ENCODE measurements at places on chromosomes 4 and X.

GRCh38 chrX:95145848-95146490, 1472.0 kb downstream of the FAM133A start:
- no peak for DNase-seq

DNA sequence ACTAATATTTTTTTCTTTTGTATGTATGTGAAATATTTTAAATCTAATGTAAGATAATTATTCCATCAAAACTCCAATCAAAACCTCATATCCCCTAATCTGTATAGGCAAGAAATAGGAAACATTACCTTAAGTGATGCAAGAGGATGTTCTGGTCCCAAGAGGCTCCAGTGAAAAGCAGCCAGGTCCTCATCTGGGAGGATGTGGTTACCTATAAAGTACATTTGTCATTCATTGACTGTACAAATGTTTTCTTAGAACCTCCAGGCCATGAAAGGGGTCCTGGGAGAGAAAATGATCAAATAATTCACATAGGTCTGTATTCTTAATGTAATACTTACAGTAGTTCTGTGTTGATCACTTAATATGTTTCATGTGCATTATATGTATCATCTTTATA, 25.5 kb downstream of the FAM120C start:
- no peak for DNase-seq

DNA sequence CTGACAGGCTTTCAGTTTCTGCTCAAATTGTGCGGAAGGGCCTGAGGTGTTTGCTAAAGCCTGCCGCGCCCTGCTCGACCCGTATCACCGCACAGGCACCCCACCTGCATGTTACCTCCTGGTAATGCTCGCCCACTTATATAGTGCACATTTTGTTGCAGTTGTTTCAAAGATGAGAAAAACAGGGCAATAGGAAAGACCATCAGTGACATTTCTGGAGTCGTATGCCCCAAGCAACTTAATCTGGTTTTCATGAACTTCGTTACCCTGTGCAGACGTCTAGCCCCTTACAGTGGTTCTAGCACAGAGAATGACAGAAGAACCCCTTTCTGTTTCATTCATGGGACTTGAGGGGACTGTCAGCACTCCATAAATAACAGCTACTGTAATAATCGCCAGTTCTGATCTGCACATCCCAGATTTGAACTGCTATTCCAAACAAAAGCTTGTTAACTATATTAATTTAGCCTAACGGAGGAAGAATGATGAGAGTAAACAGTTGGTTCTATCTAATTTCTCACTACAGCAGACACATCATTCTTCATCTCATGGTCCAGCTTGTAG, 940 bp upstream of the DCTD start:
- DNase-seq = no peak

DNA sequence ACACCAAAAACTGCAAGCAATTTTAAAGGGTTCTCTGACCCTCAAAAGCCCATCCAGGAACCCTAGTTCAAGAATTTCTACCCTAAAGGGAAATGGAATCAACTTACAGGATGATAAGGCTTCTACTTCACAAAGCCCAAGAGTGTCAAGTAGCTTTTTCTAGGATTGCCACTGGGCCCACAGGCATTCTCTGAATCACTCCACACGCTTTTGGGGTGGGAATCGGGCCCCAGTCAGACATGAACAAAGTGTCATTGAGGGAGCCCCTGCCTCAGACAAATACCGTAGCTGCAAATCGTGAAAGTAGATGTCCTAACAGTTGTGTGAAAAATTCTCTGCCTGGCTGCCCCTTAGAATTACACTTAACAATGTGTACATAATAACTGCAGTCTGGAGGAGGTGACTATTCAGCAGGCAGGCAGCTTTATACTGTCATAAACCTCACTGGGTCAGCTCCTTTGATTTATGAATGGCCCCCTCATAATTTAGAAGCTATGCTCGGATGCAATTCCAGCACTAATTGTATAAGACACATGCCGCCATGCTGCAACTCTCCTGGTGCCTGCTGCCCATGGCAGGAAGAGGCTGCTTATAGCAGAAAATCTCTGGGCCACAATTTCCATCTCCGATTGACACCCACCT, 36.7 kb downstream of the CHRDL1 start:
- no peak for DNase-seq

DNA sequence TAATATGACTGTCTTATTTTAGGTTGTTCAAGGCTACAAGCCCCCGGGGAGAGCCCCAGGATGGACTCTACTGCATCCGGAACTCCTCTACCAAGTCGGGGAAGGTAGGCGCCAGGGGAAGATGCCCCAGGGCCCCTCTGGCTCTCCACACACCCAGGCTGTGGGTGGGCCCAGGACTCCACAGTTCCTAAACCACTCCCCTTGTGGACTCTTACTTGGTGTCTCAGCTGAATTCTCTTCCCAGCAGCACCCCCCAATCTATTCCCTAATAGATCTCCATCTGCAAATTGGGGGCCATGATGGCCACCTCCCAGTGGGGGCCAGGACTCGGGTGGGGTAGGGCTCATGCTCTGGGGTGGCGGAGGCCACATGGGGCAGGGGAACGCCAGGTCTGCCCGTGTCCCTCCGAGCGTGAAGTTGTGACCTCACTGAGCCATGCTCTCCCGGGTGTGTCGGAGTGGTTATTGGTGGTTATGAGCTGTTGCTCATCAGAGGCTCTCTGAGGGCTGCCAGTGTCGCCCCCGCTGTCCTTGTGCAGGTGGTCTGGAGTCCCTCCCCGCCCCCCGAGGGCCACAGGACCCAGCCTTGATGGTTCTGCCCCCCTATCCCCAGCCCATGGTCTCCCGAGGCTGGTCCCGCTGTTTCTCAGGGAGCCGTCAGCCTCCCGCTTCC, 11.2 kb upstream of the ADD1 start:
- no peak for DNase-seq

GRCh38 chr4:9949573-9949972, 71.7 kb downstream of the SLC2A9 start:
- no peak for DNase-seq

DNA sequence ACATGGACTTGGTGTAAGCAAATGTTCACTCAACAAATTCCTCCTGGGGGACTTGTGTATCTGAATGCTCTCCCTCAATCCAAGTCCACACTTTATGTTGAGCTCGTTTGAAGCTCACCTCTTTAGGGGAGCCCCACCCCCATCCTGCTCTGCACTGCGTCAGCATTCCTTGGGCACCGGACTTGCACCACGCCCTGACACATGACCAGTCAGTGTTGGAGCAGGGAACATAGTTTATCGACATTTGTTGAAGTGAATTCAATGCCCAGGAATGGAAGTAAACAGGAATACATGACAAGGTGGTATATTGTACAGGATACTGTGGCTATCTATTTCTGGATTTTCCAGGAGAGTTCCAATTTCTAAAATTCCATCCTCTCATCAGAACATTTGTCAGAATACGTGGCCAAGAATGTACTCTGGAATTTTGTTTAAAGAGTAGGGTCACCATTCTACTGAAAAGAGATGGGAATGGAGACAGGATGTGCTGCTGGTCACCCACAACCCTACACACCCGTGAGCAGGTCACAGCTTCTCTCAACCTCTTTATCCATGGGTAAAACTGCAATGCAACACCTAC, 60.0 kb upstream of the LNX1 start:
- no peak for DNase-seq

- no peak for DNase-seq
Observed at GRCh38 chr4:114807357-114807756, 208.8 kb downstream of the UGT8 start.

- no peak for DNase-seq
Observed at GRCh38 chrX:25191403-25191802, 175.6 kb upstream of the ARX start.

DNA sequence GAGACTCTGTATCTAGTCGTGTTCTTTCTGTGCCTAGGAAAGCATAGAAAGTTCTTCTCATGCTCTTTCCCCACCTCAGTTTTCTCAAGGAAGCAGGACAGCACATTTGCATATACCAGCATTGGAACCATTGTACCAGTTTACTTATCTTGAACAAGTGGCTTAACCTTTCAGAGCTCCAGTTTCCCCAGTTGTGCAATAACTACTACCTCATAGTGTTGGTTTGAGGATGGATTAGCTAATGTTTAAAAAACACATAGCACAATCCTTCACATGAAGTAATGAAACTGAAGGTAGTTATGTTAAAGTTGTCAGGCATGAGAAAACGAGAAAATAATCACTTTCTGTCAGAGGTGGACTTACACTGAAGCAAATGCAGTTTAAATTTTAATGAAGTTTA, 92.2 kb upstream of the H2AZ1 start:
- no peak for DNase-seq

DNA sequence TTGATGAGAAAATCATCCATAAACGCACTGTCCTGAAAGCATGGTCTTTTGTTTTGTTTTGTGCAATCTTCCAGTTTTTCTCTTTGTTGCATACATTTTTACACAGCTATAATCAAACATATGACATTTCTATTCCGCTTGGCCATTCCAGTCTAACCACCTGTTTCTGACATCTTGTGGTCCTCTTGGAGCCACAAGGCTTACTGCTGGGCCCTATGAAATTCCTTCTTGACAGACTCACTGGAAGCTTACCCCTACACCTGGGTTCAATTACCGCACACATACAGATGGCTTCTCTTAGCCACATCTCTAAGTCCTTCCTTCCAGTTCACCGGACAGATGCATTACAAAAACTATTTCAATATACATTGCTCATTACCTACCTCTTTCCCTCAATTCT, 72.4 kb downstream of the PAPSS1 start:
- peak; percentile 73 for DNase-seq

DNA sequence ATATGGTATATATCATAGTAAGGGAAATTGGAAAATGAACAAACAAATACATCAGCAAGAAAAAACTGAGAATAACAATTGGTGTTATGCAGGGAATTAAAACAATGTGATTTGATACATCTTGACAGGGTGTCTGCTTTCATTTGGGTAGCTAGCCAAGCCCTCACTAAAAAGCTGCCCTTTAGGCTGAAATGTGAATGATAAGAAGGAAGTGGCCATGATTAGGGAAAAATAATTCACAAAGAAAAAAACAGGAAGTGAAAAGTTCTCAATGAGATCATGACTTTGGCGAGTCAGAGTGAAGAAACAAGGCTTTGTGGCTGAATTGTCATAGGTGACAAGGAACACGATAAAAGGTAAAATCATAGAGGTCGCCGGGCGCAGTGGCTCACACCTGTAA, 675.8 kb upstream of the SLIT2 start:
- DNase-seq = no peak

GRCh38 chr4:33427676-33428075, 2707.5 kb downstream of the PCDH7 start:
- DNase-seq = no peak

DNA sequence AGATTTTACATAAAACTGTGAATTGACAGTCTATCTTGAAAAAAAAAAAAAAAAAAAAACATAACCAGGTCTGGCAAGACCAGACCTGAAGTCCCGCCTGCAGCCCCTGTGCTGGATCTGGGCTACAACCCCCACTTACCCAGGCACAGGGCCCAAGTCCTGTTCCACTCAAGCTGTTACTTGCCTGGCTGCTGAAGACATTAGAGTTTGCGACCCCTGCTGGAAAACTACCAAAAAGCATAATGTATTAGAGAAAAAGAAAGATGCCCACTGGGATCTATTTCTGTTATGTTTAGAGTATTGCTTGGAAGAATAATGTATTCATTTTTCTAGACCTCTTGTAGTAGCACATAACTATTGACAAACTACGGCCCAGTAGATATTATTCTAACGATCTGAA, 4.7 kb downstream of the HS3ST1 start:
- DNase-seq = peak; percentile 7

GRCh38 chr4:123168812-123169211, 227.8 kb upstream of the SPRY1 start:
- no peak for DNase-seq

DNA sequence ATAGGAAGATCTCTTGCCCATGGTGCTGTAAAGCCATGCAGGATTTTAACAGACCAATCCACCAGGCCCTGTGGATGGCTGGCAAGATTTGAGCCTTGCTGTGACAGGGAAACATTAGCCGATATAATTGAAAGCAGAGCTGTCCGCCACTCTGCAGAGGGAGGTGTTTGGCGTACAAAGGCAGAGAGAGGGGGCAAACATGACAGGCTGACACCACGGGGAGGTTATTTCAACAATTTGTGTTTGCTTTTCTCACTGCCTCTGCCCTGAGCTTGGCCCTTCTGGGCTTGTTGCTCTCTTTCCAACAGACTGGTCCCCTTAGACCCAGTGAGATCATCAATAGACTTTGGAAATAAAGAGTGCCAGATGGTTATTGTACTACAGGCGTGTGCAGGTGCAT, 59.4 kb downstream of the CLNK start:
- no peak for DNase-seq

- DNase-seq = no peak
Observed at GRCh38 chr4:101824500-101824899, 34.0 kb downstream of the BANK1 start.

DNA sequence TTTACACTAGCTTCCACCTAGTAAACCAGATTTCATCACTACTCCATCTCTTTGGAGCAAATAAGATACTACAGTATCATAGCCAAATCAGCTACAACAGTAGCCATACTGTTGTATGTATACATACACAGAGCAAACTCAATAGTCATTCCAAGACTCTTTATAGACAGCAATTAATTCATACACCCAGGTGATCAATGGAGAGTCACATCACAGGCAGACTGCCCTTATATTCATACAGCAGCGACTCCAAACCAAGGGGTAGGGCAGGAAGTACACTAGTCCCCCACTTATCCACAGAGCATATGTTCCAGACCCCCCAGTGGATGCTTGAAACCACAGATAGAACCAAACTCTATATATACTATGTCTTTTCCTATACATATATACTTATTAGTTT, 76.6 kb downstream of the FBXW7 start:
- DNase-seq = no peak

- DNase-seq = no peak
Observed at GRCh38 chr4:94375364-94375763, 32.7 kb upstream of the HPGDS start.

GRCh38 chrX:4805502-4805901, 1092.1 kb upstream of the PRKX start:
- DNase-seq = no peak

DNA sequence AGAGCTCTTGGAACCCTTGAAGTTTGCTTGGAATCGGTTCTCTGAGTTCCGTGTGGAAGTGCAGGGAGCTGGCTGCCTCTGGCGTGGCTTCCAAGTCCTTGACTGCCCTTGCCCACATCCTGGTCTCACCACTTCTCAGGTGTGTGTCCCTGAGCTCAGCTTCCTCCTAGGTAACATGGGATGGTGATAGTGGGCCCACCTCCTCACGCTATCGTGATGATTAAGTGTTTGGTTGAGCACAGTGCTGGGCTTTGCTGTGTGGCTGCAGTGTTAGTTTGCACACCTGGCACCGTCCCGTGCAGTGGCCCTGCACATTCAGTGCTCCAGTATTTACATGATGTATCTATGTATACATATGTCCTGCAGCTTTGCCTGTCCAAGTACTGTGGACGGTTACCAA, 81.5 kb downstream of the CLDN34 start:
- DNase-seq = no peak

DNA sequence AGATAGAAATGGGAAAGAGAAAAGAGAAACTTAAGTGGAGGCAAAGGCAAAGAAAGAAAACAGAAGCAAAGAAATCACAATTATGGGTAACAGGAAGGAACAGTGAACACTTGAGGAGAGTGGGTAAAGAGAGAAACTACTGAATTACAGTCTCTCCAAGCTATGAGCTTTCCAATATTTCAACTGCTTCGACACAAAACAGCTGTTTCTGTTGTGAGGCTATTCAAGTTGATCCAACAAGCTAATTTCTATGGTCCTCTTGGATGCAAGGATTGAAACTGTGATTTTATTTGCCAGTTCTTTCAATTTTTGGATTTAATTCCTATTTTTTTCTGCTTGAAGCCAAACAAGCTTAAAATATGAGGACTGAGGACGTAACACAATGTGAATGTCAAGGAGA, 80.5 kb upstream of the ADGRA3 start:
- DNase-seq = no peak

- DNase-seq = peak; percentile 61
Observed at GRCh38 chrX:47751670-47752069, 85.0 kb upstream of the ZNF81 start.

Measured in myocyte (in vitro differentiated cells).